ENCODE measurements at places on chromosomes 12 and 14.

GRCh38 chr14:65815127-65815526 is 402.6 kb downstream of the FUT8 start:
- no peak for ATAC-seq

GRCh38 chr12:512933-513332 is 53.2 kb downstream of the B4GALNT3 start:
- no peak for ATAC-seq

DNA sequence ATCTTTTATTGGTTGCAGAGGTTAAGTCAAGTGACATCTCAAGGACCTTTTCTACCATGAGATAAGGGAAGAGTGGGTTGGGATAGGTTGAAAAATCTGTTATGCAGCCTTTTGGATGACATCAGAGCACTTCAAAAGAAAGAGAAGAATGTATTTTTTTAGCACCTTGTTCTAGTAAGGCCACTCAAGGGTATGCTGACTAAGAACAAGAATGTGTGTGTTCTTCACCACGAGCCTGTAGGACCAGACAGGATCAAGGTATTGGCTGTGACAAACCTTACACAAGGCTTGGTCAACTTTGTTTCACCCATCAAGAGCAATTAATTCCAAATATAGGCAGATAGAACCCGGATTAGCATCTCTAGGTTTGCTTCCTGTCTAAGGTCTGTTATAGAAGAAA is 142.5 kb downstream of the SAMD4A start:
- no peak for ATAC-seq

DNA sequence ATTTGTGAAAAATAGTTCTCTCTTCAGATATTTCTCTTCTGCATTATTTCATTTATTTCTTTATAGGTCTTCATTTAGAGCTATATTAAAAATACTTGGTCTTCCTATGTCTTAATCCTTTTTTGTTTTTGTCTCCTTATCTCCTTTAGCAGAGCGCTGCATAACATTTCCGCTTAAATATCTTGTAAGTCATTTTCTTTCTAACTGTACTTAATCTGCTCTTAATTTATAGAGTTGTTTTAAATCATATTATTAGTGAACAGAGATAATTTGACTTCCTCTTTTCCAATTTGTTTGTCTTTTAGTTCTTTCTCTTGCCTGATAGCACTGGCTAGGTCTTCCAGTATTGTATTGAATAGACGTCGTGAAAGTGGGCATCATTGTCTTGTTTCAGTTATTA is 18.0 kb downstream of the LUM start:
- ATAC-seq = no peak

DNA sequence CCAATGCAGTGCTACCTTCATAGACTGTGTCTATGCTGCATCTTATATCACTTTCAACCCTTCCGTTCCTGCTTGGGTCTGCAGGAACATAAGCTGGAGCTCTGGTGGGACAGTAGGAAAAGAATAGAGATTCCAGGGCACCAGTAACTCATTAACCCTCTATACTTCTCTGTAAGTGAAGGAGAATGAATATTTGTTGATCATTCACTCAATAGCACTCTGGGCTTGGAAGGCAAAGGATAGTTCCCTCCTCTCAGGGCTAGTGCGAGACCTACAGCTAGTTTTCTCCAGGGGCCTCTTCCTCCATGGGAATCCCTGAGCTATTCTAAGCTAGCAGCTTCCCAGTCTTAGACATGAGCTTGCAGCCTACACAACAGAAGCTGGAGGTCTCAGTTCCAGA is 84.7 kb downstream of the BMP4 start:
- no peak for ATAC-seq

DNA sequence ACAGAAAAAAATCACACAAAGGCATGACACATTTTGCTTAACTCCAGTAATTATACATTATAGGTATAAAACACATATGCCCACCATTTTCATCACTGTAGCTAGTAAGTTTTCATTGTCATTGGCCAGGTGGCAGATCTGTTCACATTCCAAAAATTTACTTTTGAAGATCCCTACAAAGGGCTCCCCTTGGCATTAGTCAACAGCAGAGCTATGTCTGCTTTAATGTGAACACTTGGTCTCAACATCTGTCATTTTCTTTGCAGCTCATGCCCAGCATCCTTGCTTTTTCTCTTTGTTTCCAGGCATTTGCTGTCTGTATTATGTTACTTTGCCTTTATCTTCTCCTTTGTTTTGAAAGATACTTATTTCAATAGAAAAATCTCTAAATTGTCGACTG is 519.1 kb upstream of the FOXG1 start:
- ATAC-seq = no peak

DNA sequence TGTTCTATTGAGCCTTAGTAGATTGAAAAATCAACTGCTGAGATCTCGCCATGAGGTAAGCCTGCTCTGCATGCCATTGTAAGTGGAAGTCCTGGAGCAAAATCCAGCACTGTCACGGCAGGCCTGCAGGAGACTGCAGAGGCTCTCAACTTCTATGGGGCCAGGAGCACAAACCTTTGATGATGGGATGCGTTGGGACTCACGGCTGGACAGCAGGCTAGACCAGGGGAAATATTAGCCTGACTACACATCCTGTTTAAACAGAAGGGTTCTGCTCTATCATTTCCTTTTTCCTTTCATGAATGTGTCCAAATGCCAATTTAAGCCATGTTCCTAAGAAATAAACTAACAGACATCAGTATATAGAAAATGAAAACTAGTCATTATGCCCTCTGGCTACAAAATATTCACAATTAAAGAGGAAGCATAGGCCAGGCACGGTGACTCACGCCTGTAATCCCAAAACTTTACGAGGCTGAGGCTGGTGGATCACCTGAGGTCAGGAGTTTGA is 33.9 kb upstream of the RASSF8 start:
- no peak for ATAC-seq

DNA sequence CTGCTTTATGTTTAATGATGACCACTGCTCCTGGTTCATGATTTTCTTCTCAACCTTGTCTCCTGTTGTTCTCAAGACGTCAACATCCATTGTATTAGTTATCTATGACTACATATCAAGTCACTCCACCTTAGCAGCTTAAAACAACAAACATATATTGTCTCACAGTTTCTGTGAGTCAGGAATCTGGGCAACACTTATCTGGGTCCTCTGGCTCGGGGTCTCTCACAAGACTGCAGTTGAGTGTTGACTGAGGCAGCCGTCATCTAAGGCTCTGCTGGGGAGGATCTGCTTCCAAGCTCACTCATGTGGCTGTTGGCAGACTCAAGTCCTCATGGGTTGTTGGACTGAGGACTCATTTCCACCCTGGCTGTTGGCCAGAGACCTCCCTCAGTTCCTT is 27.3 kb upstream of the FRS2 start:
- ATAC-seq = no peak

GRCh38 chr12:121529184-121529583 is 51.6 kb downstream of the KDM2B start:
- ATAC-seq = no peak

GRCh38 chr14:54803926-54804537 is 98.6 kb downstream of the GCH1 start:
- ATAC-seq = no peak

DNA sequence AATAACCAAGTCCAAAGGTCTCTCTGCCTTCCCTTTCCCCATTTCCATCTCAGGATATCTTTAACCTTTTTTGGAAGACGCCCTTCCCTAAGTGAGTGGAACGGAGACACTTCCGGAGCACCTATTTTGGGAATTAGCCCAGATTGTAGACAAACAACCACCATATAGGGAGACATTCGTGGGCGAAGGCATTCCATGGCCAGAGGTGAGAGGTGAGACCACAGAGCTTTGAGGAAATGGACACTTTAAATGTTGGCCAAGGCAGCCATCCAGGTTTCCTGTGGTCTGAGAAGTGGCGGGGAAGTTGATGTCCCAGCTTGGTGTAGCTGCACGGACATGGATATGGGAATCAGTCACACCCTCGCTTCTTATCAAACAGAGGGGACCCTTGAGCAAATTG is 69.4 kb upstream of the BDKRB2 start:
- ATAC-seq = no peak

DNA sequence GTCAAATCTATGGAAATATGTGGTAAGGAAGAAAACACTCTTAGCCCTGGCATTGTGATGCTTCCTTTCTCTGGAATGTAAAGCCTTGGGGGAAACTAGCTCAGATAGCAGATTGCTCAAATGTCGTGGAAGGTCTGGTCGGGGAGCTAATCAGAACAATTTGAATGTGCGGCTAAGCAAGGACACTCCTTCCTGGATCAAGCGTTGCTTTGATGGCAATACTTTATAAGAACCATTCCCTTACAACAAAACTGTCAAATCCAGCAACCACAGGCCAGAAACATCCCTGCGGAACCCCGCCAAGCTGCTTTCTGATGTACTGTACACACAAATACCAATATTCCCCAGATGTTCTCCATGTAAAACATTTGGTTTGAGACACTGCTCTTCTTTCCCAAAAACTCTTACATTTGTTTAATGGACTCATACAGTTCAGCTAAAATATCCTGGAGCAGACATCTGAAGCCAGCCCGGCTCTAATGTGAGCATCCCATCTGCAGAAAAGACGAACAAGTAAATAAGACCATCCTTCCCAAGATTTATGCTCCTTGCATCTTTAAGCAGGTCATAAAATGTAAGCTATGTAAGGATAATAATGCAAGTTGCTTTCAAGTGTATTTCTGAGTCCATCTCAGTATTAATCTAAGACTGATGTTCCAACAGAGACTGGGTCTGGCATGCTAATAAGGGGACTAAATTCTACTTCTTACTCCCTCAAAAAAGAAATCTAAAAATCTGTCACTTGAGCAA is 20.2 kb downstream of the NUAK1 start:
- no peak for ATAC-seq

GRCh38 chr14:72423957-72424356 is 469.9 kb downstream of the DPF3 start:
- no peak for ATAC-seq

- no peak for ATAC-seq
Measured at GRCh38 chr12:54141431-54142113, 47.2 kb downstream of the SMUG1 start.

DNA sequence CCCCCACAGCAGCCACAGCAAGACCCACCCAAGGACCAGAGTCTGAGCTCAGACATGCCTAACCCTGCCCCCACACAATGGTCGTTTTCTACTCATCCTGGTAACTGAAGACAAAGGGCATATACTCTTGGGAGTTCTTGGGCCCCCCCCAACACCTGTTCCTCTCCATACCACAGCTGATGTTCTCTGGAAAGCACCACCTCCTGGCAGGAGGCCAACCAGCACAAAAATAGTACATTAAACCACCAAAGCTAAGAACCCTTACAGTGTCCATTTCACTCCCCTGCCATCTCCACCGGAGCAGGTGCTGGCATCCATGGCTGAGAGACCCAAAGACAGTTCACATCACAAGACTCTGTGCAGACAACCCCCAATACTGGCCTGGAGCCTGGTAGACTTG is 80.6 kb upstream of the DAAM1 start:
- ATAC-seq = no peak

- no peak for ATAC-seq
Measured at GRCh38 chr14:100761481-100761880, 34.8 kb downstream of the DLK1 start.

- no peak for ATAC-seq
Measured at GRCh38 chr12:40253936-40254335, 29.1 kb downstream of the LRRK2 start.
